Astrocyte (in vitro differentiated cells and primary cell): ENCODE measurements at places on chromosomes 7 and 10. TPM values are rescaled to one million over a fixed set of nuclear protein-coding genes. Genes with fewer than 3 reads are reported as not detected.

CCL24 gene
- total RNA-seq = not detected in 2 replicates

LEP gene
- not detected in 2 replicates for total RNA-seq

PLXNA4 gene
- 3.3 and 4.3 TPM in 2 replicates for total RNA-seq

DNA sequence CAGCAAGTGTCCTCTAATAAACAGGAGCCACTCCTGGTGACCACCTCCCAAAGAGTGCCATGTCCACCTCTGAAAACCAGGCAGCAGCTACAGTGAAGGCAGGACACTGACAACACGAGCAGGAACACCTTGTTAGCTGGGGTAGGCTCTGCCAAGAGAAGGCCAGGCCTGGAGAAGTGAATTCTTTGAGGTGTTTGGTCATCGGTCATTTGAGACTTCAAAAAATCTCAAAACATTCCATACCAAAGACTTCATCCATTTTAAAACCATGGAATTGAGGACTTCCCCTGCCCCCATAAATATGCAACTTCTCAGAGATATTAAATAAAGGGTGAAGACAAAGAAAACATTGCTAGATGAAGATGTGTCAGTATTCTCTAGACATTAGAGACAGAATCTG lies 28.4 kb upstream of the OPALIN start:
- peak; percentile 34 for DNase-seq

- DNase-seq = no peak
These were observed 506.2 kb upstream of the ZWINT start for GRCh38 chr10:56867236-56867635.

DNA sequence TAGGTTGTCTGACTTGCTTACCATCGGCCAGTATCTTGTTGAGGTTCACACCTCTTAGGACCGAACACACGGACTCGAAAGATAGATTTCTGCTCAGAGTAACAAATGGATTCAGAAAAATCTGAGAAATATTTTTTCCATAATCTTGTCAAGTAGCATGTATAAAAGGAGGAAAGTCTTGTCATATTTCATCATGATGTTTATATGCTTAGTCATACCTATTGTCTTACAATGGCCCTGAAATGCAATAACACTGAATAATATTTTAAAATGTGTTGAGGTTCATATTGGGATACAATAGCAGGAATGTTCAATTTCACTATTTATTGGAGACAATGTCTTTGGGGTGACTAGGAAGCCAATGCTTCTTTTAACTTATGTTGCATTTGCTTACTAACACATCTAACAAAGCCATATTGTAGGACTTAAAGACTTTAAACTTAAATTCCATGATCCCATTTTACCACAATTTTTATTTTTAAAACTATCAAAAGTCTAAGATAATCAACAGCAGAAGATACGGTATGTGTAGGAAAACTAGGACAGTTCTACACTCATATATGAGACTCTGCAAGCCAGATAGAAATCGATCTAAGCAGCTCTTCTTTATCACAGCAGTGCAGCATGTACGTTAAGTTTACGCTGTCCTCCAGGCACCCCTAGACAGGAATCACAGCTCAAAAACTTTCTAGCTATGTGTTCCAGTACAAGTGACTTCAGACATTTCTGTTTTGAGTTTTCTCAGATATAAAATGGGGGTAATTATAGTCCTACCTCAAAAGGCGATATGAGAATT lies 135.7 kb upstream of the CAV2 start:
- DNase-seq = no peak

DNA sequence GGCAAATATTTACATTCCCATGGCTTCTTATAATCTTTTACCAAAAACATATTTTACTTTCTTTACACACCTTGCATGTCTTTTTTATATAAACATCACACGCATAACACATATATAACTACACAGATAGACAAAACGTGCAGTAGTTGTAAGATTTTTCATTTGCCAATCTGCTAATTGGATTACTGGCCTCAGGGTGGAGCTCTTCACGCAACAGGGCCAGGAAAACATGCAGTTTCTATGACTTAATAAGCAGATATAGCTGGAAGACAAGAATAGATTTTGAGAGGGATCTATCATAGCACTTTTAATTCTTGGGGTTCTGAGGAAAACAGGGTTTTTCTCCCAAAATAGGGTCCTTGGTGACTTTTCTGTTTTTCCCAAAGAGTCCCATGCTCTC lies 12.7 kb downstream of the ACADSB start:
- no peak for DNase-seq
